ENCODE measurements at places on chromosomes 3 and 15.

DNA sequence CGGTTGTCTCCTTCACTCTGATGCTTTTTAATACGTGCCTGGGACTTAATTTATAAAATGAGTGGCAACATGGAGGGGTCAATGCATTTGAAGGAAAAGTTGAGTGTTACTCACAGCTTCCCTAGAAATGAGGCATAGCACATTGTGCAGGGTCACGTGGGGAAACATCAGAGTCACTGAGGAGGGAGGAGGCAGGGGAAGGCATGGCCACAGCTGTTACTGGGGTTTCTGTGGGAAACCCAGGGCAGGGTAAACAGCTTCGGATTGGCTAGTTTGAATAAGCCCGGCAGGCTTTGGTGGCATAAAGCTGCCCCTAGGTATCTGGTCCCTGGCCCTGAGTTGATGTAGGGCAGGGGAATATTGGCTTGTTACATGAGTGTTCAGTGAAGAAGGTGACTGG, 98.9 kb upstream of the ST8SIA2 start:
- DNase-seq = no peak

DNA sequence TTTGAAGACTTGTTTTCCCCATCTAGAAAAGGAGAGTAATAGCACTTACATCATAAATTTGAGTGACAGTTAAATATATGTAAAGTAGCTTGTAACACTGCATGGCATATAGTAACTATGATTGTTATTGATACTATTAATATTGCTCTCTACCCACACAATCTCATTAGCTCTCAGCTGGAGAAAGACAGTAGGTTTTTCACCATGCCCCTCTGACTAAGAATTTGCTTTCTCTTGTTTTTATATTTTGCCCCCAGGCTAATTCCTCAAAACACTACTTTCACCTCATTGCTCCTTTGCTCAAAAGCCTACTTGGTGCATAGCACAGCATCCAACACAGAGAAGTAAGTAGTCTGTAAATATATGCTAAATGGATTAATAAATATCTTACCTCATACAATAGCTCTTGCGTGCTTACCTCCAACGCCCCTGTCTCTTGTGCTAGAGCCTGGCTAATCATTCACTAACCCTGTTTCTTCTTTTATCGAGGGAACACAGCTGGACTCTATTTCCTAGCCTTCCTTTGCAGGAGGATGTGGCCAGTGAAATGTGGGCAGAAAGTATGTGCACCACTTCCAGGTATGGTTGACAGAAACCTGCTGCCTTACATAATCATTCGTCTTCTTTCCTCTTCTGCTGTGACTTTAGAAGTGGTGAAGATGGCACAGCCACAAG, 190.0 kb downstream of the PLCH1 start:
- DNase-seq = no peak

DNA sequence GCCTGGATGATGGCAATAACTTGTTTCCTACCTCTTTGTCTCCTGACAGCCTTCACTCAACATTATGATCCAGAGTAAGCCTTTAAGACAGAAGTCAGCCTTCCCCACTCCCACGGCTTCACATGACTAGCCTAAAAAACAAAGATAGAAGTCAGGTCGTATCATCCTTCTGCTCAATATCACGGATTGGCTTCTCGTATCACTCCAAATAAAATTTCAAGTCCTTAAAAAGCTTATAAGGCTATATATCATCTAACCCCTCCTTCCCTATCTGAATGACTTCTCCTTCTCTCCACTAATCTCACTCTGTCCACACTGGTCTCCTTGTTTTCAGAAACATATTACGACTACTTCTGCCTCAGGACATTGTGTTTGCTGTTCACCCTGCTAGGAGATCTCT, 47.7 kb upstream of the AP4E1 start:
- DNase-seq = no peak

DNA sequence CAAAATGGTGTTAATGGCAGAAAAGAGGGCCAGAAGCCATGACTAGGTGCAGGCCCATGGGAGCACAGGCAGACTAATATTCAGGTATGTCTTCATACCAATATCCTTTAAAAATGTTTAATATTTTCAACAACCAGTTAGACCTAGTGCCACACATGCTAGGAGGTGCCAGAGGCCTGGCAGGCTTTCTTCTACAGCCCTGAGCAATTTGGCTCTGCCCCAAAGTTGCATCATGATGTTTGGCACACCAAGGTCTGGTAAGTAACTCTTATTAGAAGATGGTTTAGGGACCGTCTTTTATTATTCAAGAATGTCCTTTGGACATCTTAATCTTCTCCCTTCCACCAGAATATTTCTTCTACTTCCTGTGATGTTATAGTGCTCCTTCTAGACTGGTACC, 34.8 kb downstream of the MITF start:
- DNase-seq = peak; percentile 67

DNA sequence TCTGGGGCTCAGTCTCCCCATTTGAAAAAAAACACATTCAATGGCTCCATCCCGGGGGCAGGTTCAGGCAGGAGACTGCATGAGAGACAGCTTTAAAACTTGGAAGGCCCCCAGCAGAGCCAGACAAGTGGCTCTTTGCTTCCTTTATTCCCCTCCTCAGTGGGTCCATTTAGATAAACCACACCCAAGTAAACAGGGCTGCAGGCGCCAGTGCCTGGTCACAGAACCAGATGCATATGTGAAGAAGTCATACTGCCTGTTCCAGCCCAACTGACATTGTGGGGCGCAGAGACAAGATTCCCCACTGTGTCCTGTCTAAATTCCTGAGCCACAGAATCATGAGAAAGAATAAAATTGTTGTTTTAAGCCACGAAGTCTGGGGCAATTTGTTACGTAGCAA, 9.0 kb downstream of the FBN1 start:
- no peak for DNase-seq

DNA sequence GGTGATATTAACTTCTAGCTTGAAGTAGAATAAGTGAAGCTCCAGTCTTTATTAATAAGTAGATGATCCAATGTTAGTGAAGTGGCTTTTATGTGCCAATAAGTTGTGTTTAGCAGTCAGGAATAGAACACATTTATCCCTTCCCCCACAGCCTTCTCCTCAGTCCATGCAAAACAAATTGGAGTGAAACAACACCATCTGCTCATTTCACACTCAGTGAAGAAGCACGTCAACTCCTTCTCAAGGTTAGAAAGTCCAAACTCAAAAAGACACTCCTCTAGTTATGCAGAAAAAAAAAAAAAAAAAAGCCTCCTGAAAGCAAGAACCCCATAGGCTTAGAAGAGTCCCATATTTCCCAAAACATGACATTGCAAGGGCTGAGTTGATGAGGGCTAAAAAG, 18.0 kb upstream of the NEO1 start:
- no peak for DNase-seq

DNA sequence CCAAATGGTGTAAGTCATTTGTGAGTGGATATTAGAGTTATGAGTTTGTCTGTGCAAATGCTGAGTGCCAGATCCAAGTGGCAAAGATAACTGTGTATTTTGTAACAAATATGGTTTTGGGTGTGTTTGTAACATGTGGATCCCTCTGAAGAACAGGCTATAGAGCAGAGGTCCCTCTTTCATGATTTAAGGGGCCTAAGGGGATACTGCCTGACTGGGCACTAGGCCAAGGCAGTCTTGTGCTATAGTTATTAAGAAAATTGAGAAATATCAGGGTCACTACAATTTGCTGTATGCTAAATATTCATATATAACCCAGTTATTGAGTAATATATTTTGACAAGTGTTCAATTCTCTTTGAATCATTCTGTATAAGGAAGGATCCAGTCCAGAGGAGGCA, 555.6 kb upstream of the RGMA start:
- DNase-seq = no peak

DNA sequence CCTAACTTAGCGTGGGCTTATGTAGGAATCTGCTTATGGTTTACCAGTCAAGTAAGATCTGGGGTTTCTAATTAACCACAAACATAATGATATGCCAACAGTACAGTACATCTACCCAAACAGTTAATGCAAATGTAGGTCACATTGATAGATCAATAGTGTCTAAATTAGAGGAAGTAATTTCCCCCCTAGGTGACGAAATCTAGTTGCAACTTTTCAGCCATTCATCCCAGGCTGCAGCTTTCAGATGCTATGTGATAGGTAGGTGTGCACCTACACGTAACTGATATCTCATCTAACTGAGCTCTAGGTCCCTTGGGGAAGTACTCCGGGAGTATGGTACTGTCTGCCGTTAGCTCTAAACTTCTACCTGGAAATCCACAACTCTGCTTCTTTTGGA, 57.2 kb downstream of the CRTC3 start:
- no peak for DNase-seq

GRCh38 chr3:4207672-4208071, 95.5 kb upstream of the SETMAR start:
- DNase-seq = no peak

DNA sequence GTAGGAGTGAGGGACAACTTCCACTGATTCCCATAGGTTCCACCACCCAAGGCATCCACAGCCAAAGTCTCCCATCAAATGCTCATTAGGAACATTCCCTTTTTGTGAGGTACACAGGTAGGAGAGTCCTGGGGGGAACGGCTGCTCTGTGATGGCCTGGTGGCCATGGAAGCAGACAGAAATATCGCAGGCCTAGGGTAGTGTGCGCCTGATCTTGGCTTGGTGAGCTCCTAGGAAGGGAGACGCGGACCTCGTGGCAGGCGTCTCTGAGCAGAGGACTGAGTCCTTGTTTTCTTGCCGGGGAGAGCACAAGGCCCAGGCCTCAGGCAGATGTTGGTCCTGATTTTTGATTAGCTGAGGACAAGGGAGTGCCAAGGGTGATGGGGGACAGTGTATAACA, 99.5 kb downstream of the SNRPN start:
- no peak for DNase-seq

DNA sequence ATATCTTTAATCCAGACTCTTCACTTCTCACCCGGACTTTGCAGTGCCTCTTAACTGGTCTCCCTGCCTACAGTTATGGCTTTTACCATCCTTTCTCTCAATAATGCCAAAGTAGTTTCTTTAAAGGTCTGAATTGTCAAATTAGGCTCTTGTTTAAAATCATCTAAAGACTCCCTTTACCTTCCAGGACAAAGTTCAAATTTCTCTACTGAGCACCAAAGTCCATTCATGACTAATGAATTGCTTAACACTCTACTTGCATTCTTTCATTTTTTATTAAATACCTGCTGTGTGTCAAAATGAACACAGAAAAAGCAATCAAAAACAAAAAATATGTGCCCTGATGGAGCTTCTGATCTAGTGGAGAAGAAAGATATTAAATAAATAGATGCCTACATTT, 472.4 kb upstream of the UBE2E2 start:
- DNase-seq = no peak

- no peak for DNase-seq
Observed at GRCh38 chr3:51358981-51359380, 26.1 kb upstream of the MANF start.

DNA sequence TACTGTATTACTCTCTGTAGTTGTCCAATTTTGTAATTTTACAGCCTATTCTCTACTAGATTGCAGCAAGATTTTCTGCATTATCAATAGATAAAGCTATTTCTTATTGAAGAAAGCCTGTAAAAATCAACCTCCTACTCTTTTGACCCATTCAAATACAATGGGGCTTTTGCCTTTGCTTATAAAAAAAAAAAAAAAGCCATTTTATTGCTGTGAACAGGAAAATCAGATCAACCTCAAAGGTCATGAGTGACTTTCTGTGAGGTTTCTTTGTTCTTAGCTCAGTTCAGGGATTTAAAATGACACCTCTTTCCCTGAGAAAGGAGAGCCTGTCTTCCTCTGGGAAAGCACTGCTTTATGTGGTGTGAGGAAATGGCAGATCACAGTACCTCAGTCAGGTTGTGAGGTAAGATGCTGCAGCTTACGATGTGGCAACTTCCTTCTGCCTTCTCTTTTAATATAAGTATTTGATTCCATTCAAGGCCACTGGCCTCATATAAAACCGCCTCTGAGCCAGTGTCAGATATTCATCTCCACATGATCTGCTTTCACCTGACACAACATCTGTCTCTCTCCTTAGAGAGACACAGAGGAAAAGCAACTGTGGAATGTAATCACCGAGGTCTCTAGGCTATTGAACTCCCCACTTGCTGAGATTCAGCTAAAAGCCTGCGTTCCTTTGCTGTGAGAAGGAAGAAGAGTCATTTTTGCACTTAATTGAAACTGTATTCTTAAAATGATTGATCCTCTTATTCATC, 161.5 kb upstream of the MB21D2 start:
- no peak for DNase-seq

DNA sequence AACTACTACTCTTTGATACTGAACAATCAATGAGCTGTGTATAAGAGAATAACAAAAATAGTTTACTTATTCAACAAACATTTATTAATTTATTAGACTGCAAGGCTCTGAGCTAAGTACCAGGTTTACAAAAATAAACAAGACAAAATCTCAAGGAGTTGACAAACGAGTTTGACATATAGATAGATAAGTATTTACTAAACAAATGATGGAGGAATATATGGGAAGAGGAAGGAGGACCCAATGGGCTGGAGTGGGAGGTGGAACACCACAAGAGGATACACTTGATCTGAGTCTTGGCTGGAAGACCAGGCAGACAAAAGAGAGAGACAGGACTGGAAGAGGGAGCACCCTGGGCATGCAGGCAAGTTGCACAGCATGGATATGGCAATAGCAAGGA, 47.5 kb upstream of the FSIP1 start:
- no peak for DNase-seq

DNA sequence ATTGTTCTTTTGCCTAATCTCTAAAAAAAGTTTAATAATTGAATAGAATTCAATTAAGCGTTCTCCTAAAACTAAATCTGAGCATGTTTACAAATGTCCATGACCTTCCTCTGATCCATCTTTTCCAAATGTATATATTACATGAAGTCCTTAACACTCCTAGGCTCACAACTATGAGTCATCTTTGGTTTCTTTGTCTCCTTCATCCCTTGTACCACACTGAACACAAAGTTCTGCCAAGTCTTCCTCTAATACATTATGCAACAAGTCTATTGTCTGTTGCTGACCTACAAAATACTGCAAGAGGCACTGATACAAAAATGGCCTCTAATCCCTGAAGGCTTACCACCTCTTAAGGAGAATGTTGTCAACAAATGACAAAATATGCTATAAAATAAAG, 550.2 kb downstream of the PYDC2 start:
- no peak for DNase-seq

DNA sequence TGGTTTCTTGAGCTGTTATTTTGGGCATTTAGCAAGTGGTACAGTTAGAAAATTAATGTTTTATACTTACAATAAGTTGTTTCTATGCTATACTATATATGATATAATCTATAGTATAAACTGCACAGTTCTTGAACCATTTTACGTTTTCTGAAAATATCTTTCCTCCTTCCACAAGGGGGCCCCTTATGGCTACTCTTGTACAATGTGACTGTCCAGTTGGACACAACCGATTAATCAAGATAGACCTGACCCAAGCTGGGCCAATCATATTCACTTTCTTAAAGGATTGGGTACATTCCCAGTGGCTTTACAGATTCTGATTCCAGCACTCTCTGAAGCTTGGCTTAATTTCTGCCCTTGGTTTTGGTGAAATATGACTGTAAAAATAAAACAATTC, 953.4 kb downstream of the AGBL1 start:
- no peak for DNase-seq

GRCh38 chr15:62572797-62573196, 407.7 kb upstream of the C2CD4B start:
- DNase-seq = no peak
